Kidney glomerular epithelial cell (primary cell): ENCODE measurements at places on chromosomes 5 and 9.

DNA sequence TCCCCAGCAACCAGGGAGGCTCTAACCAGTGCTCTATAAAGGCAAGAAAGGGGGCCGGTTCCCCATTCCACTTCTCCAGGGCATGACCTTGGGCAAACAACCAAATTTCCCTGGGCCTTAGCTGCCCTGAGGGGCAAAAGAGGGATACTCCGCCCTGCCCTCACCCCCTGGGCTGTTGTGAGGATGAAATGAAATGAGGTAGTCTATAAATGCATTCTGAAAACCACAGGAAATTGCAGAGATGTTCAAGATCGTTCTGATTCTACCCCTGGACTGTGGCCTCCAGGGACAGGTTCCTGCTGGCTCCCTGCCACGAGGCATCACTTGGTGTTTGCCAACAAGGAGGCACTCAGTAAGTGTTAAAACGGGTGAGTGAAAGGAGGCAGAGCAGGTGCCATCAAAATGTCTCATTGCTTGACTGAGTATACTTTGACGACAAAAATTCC lies 5.7 kb downstream of the RAPGEF1 start:
- no peak for DNase-seq

GRCh38 chr9:6080154-6080716 lies 64.8 kb upstream of the RANBP6 start:
- DNase-seq: peak; percentile 72

- DNase-seq: no peak
Measured at GRCh38 chr9:93828331-93829097, 126.6 kb downstream of the BARX1 start.

- DNase-seq: no peak
Measured at GRCh38 chr5:58872670-58873273, 289.9 kb downstream of the RAB3C start.

DNA sequence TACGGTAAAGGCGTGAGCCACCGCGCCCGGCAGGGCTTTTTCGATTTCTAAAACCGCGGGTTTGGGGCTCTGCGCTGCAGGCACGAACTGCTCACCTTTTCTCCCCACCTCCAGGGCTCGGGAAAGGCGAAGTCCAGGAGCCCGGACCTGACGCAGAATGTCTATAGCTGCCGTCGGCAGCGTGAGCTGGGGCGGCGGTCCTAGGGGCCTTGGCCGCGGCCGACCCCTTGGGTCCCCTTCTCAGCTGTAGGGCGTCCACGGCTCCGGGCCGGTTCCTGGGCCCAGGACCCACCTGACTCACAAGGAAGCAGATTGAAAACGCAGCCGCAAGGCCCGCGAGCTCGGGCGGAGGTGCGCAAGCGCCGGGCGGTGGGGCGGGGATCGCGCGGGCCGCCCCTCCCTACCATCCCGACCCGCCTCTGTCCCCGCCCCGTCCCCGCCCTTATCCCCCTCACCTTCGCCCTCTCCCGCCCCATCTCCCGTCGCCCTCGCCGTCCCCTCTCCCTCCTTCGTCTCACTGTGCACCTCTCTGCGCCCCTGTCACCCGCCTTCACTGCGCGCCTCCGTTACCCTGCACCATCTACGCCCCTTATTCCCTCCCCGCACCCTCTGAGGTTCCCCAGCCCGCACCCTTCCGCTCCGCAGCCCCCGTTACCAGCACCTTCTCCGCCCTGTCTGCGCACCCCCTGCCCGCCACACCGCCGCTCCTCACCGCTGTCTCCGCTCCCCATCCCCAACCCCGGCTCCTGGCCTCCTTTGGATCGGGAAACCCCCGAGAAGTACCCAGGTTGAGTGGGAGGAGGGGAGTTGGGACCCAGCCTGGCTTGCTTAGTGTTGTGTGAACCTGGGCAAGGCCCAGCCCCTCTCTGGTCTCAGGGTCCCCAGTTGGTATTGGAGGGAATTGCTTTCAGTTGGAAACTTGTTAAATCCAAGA lies at the start of gene HDHD3:
Gene HDHD3 (minus strand): TSS at position 353 of the 934 bp plus-strand sequence. CDS start 2,632 bp downstream, outside the sequence.
- DNase-seq: peak; percentile 47

GRCh38 chr5:84381502-84382362 lies 2.9 kb downstream of the EDIL3 start:
- no peak for DNase-seq

GRCh38 chr9:133734590-133735414 lies 3.4 kb downstream of the SARDH start:
- DNase-seq: no peak

- no peak for DNase-seq
Measured at GRCh38 chr5:82986404-82986803, 90.8 kb downstream of the TMEM167A start.

- DNase-seq: peak; percentile 62
Measured at GRCh38 chr5:154308443-154309370, 118.2 kb downstream of the GALNT10 start.

DNA sequence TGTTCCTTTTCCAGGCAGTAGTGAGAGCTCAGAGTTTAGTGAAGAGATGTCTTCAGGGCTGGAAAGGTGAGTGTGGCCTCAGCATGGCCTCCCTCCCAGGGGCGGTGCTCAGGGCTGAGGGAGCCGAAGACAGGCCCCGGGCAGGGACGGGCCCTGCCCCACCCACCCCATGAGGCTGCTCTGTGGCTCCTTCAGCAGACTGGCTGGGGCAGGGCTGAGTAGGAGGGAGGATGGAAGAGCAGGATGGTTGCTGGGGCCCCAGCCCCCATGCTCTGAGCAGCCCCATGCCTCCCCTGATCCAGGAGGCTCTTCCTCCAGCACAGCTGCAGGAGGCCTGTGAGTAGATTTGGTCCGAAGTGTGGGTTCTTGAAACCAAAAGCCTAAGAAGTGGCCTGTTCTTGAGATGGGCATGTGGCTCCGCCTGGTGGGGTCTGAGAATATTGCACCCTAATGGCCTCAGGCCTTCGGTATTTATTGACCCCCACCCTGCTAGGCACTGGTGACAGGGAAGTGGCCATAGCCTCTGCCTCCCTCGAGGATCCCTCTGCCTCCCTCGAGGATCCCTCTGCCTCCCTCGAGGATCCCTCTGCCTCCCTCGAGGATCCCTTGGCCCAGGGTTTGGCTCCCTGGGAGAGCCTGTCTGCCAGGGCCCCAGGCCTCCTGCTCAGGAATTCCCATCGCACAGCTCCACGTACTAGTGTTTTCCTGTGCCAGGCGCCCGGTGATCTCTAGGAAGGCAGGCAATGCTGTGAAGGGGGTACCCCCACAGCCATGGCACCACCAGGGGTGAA lies 65.4 kb upstream of the GARNL3 start:
- DNase-seq: peak; percentile 54

GRCh38 chr5:37249815-37250164 lies 614 bp upstream of the CPLANE1 start:
- DNase-seq: no peak

DNA sequence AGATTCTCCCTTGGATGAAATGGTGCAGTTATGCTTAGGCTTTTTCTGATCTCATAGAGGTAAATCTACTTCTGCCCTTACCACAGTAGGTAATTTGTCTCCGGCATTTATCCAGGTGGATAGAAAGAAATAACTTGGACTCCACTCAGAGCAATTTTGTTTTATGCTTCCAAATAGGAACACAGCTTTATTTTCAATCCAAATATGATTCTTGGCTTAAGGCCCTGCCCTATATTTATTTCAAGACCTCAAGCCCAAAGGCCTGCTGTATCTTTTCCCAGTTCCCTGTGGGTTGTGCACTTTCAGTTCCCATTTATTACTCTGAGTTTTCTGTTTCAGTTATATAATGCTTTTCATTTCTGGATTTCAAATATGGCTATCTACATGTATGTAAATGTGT lies 274.2 kb upstream of the SMC2 start:
- DNase-seq: no peak

GRCh38 chr9:89842267-89842768 lies 237.5 kb downstream of the GADD45G start:
- no peak for DNase-seq
